ENCODE measurements at places on chromosomes 4 and X.

DNA sequence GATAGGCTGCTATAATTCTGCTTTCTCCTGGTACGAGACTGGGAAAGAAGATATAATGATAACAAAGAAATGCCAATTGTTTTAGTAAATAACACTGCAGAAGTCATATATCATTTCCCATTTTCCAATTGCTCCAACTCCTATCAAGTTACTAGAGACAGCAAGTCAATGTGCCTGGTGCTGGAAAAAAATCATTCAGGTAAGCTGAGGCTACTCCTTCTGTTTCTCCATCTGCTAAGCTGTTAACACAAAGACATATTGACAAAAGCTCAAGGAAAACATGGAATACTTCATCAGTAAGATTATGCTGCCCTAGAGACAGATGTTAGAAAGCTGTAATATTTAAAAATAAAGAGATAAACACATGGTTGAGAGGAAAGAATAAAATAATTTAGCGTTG lies 10.0 kb downstream of the NAA11 start:
- no peak for DNase-seq

DNA sequence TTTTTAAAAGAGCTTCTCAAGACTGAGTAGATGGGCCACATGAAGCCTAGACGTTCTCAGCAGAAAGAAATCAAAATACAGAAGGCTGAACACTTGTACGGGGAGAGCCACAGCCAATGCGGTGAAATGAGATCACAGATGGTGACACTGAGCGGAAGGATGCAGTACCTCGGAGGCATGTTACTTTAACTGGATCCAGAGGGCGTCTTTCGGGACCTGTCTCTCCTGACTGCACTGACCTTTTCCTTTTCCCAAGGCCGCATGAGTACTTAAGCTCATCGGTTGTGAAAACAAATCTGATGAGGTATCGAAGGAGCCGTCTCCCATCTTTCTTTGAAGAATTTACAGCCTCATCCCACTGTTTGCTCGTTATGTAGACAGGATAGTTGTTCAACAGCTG lies 32.6 kb downstream of the BEND4 start:
- DNase-seq, result no peak

DNA sequence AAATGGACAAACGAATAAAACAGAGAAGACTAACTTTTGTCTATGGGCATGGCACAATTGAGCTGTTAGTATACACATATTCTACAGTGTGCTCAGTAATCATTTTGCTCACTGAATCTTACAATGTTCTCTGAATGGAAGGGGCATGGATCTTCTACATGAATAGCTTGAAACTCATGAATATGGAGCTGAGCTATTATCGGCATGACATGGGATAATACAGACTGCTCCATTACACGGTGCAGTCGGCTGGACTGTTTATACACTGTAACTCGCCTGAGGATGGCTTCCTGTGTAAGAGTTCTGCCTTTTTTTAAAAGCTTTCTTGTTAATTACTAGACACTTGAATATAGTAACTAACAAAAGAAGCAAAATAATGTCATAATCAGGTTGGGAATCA lies 368.5 kb upstream of the MAD2L1 start:
- DNase-seq, result no peak

- no peak for DNase-seq
These were observed 188.9 kb upstream of the DDX53 start for GRCh38 chrX:22810876-22811275.

GRCh38 chrX:32289356-32289755 lies 922.0 kb downstream of the DMD start:
- no peak for DNase-seq

DNA sequence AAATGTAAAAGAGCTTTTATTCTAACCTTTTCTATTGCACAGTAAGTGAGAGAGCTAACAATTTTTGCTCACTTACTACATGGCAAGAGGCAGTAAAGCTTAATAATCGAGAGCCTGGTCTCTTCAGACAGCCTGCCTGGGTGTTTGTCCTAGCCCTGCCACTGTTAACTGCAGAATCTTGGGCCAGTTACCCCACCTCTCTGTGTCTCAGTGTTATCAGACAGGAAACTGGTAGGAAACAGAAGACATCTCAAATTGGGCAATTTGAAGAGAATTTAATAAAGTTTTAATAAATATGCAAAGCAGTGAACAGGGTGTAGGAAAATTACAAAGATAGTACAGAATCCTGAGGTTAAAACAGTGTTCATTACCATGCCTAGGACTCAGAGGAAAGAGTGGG lies 13.4 kb downstream of the STAP1 start:
- no peak for DNase-seq

GRCh38 chrX:84909151-84909550 lies 94.5 kb upstream of the APOOL start:
- no peak for DNase-seq

DNA sequence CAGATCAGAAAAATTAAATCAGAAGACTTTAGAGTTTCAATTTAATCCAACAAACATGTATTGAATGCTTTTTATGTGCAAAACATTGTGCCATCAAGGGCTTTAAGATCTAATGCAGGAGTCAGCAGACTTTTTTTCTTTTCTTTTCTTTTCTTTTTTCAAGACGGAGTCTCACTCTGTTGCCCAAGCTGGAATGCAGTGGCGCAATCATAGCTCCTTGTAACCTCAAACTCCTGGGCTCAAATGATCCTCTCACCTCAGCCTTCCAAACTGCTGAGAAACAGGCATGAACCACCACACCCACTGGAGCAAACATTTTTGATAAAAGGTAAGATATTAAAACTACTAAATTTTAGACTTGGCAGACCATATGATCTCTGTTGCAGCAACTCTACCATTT lies 24.6 kb upstream of the LRBA start:
- DNase-seq, result no peak

- DNase-seq, result no peak
These were observed 51.8 kb downstream of the TASL start for GRCh38 chrX:30525732-30526131.

DNA sequence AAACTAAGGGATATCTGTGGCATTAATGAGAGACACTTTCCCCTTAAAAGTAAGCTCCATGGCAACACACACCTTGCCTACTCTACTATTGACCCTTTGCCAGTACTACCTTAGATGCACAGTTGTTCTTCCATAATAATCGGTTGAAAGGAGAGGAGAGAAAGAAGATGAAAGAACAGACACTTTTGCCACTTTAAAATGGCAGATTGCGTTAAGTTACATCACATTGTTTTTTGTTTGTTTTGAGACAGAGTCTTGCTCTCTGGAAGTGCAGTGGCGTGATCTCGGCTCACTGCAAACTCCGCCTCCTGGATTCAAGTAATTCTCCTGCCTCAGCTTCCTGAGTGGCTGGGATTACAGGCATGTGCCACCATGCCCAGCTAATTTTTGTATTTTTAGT lies 239.8 kb downstream of the SCFD2 start:
- DNase-seq, result no peak

DNA sequence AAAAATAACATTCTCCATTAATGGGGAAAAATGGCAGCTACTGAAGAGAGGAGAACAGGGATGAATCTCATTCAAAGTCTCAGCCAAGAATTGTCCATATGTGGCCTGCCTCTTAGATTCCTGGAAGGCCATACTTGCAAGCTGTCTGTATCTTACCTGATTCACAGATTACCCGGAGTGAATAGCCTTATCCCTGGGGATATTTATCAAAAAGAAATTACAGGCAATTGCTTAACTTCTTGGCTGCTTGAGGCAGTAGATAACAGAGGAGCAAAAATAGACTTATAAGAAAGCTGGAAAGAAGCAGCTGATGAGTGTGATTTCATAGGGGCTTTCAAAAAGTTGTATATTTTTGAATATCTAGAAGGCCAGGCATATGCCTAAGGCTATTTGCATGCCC lies 68.8 kb upstream of the PPP1R2C start:
- no peak for DNase-seq

GRCh38 chrX:68185161-68185560 lies 248.1 kb downstream of the OPHN1 start:
- DNase-seq, result no peak

GRCh38 chr4:81211956-81212355 lies 3.1 kb downstream of the PRKG2 start:
- DNase-seq, result no peak

- DNase-seq, result no peak
These were observed 85.4 kb downstream of the DCHS2 start for GRCh38 chr4:154406018-154406795.

GRCh38 chr4:150127757-150128156 lies 49.5 kb downstream of the DCLK2 start:
- DNase-seq, result no peak

DNA sequence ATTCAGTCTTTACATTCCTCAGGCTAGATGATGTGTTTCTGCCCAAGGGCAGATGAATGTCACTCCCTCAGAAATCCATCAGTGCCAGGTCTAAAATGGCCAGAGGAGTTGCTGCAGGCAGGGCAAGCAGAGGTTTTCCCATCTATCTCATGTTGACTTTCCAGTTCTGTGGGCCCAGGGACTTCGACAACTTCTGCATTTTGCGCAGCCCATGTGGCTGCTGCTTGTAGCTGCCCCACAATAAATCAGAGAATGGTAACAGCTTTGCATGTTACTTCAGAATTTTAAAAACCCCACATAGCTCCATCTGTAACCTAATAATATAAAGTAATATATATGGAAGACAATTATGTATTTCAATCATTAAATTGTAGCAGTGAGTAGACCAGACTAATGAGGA lies 1367.7 kb upstream of the AGA start:
- no peak for DNase-seq

DNA sequence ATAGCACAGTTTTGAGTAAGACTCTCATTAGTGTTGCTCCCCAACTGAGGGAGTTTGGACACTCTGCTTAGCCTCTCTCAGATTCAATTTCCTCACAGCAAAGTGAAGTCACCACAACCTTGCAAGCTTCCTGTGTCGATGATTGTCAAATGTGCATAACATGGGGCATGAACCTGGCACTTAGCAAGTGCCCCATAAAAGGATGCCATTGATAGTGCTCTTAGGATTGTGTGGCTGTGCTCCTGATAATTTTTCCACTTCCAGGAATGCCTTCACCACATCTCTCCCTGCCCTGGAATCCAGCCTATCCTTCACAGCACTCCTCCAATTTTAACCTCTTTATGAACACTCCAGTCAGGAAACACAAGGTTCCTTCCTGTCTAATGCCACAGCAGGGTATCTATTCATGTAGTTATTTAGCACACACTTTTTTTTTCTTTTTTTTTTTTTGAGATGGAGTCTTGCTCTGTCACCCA lies 309.4 kb downstream of the PPP3CA start:
- no peak for DNase-seq

- DNase-seq, result no peak
These were observed 63.7 kb downstream of the COL25A1 start for GRCh38 chr4:109238746-109239145.

- no peak for DNase-seq
These were observed 65.6 kb downstream of the ASB9 start for GRCh38 chrX:15204130-15204751.

All from stimulated activated CD4-positive, alpha-beta T cell treated with anti-CD3 and anti-CD28 coated beads, Interleukin-1b, Interleukin-23, amount 100 ng/mL, for 48 hours (primary cell).